ENCODE measurements at places on chromosomes 13 and 19. TPM values are rescaled to one million over a fixed set of nuclear protein-coding genes. Genes with fewer than 3 reads are reported as not detected.

DZIP1 gene
- total RNA-seq, result 7.1 TPM

DNA sequence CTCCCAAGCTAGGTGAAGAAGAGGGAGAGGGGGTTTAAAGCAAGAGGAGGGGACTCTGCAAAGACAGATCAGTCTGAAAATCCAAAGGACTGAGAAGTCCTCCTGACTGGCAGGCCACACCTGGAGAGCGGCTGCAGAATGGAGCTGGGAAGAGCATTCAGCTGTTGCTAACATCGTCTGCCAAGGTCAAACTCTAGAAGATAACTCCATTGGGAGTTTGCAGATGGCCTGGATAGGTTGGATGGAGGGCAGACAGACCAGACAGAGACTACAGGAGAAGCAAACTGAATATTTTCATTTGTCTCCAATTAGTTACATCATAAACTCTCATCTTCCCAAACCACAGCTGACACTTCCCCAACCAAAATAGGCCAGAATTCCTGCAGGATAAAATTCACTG is 19.9 kb upstream of the SHISA2 start:
- DNase-seq, result no peak

- DNase-seq, result no peak
Measured at GRCh38 chr13:44969551-44970484, 19.5 kb downstream of the NUFIP1 start.

DNA sequence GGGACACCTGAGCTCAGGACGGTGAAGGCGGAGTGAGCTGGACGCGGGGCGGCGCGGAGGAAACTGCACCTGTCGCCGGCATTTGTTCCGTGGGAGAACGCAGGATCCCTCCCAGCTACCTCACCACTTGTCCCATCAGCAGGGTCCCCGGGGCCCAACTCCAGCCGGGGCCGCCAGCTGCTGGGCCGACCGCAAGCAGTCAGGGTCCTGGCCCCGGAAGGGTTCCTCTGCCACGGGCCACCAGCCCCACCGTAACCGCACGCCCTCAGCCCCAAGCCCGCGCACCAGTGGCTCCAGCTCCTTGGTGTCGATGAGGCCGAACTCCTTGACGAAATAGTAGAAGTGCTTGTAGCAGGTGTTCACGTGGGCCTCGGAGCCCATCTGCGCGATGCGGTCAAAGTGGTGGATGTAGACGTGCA is 19.6 kb downstream of the MOB3A start:
- DNase-seq, result no peak

DNA sequence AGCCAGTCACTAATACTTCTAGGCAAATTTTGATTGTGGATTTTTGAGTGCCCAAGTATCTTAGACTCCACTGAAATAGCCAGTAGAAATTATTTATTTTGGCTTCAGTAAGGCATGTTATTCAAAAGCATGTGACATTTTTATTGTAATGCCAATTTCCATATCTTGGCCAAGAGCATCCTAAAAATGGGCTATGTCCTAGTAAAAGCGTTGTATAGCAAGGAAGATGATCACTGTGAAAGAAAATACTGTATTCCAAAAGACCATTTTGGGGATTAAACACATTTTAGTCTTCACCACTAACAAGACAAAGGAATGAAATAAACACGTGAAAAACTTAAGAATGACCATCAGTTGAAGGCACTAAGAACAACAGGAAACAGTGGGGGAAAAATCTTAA is 149.1 kb downstream of the NUFIP1 start:
- DNase-seq, result no peak

DNA sequence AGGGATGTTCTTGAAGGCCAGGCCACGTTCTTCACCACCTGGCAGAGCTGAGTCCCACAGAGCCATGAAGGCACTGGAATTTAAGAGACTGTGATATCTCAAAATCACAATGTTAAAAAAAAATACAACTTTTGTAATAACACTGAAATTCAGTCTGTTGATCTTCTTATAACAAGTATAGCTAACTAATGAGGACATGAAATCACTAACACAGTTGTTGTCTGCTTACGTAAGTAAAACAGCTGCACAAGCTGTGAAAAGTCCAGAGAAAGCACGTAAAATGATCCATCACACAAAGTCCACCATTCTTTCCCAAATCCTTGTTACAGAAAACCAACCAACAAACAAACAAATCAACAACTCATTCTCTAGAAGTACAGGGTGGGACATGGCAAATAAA is 32.9 kb downstream of the FLT3 start:
- no peak for DNase-seq

DNA sequence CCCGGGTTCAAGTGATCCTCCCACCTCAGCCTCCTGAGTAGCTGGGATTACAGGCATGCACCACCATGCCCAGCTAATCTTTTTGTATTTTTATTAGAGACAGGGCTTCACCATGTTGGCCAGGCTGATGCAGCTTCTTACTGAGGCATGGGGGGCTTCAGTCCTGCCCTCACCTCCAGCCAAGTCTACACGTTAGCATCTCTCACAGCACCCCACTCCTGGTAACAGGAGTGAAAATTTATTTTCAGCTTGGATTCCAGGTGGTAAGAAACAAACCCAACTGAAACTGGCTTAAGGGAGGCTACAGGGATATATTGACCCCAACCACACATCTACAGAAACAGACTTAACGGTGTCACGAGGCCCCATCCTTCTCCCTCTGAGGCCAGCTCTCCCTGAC is 10.6 kb downstream of the NKPD1 start:
- DNase-seq, result no peak

GRCh38 chr19:1864480-1865171 is 1.2 kb upstream of the KLF16 start:
- peak; percentile 91 for DNase-seq

DNA sequence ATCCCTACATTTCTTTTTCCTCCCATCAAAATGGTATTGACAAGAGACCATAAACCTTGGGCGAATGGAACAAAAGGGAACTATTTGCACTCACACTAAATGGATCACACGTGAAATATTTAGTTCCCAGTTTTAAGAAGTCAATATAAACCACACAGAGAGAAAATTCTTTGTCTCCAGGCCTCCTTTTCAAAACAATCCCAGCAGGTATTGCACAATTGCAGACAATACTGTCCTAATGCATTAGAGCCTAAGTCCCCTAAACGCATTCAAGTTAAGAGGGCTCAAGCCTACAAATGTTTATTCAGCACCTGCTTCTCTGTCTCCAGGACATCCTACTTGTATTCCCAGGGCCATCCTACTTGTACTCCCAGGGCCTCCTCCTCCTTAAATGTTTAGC is 1.3 kb upstream of the B3GLCT start:
- no peak for DNase-seq

- DNase-seq, result no peak
Measured at GRCh38 chr19:51503286-51503817, 1.8 kb upstream of the SIGLEC12 start.

MYO1F gene
- 106 TPM for total RNA-seq

GAS6 gene
- 197 TPM for total RNA-seq

DNA sequence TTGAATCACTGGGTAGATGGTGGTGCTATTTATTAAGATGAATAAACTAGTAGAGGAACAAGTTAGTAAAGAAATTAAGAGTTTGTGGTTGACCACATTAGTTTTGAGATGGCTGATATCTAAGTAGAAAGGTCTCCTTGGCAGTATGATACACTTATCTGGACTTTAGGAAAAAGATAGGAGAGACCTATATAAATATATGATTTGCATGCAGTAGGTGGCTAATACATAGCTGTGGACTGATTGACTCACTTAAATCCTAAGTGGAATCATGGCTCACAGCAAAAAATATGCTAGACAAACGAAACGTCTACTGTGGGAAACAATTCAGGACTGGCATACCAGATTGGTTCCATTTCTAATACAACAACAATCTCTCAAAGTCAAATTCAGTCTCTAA is 92.0 kb downstream of the CAB39L start:
- DNase-seq, result no peak

GRCh38 chr19:56687031-56687430 is 15.5 kb upstream of the ZNF835 start:
- no peak for DNase-seq

- DNase-seq, result no peak
Measured at GRCh38 chr13:31528176-31528575, 211.2 kb upstream of the RXFP2 start.

MYO9B gene
- 137 TPM for total RNA-seq

JUND gene
- 204 TPM for total RNA-seq

- DNase-seq, result no peak
Measured at GRCh38 chr13:74891610-74892009, 590.4 kb downstream of the TBC1D4 start.

DNA sequence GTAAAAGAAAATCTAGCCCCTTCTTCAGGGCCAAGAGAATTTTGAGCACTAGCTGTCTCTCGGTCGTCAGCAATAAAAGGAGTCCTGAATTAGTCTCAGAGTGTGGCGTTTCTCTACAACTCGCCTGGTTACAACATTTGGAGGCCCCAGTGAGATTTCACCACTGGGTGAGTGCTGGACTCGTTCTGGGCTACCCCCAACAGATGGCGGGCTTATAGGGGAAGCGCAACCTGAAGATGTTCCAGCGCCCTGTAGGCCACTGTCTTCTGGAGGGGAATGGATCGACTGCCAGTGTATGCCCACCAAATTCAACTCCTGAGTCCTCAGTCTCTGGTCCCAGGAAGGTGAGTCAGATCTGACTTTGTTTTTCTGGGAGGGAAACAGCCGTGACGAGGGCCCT is 11.7 kb upstream of the ZNF181 start:
- no peak for DNase-seq

- no peak for DNase-seq
Measured at GRCh38 chr19:55070466-55071128, 5.1 kb upstream of the EPS8L1 start.

- no peak for DNase-seq
Measured at GRCh38 chr13:102392481-102393209, 9.2 kb downstream of the FGF14 start.

ZNF555 gene
- total RNA-seq, result 6.9 TPM

- no peak for DNase-seq
Measured at GRCh38 chr13:80334597-80335260, 6.2 kb downstream of the SPRY2 start.

PEPD gene
- 78.4 TPM for total RNA-seq

SLC8A2 gene
- 0.23 TPM for total RNA-seq

GRCh38 chr19:6730153-6730804 is 7.1 kb downstream of the GPR108 start:
- peak; percentile 96 for DNase-seq

DNA sequence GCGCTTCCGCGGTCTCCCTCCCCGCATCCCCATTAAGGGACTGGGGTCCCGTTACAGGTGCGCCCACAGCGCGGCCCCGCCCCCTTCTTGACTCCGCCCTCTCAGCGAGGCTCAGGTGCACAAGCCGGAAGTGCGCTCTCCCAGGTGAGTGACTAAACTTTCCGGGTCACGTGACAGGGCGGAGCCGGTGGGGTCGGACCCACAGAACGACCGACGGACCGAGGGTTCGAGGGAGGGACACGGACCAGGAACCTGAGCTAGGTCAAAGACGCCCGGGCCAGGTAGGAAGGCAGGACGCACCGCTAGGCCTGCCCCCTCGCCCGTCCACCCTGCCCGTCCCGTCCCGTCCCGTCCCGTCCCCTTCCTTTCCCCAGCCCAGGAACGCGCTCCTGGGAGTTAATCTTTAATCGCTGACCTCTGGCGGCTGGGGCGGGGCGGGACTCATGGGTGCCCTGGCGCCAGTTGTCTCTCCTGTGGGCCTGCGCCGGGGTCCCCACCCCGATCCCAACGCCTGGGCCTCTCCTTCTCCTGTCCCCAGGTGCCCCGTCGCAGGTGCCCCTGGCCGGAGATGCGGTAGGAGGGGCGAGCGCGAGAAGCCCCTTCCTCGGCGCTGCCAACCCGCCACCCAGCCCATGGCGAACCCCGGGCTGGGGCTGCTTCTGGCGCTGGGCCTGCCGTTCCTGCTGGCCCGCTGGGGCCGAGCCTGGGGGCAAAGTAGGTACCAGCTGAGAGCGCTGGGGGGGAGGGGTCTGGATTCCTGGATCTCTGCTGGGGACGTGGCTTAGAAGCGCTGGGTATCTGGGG is at the start of gene CRB3:
Gene CRB3 (plus strand): TSS at position 202 of the 804 bp plus-strand sequence. CDS start 431 bp downstream, at position 633.
- peak; percentile 96 for DNase-seq

DNA sequence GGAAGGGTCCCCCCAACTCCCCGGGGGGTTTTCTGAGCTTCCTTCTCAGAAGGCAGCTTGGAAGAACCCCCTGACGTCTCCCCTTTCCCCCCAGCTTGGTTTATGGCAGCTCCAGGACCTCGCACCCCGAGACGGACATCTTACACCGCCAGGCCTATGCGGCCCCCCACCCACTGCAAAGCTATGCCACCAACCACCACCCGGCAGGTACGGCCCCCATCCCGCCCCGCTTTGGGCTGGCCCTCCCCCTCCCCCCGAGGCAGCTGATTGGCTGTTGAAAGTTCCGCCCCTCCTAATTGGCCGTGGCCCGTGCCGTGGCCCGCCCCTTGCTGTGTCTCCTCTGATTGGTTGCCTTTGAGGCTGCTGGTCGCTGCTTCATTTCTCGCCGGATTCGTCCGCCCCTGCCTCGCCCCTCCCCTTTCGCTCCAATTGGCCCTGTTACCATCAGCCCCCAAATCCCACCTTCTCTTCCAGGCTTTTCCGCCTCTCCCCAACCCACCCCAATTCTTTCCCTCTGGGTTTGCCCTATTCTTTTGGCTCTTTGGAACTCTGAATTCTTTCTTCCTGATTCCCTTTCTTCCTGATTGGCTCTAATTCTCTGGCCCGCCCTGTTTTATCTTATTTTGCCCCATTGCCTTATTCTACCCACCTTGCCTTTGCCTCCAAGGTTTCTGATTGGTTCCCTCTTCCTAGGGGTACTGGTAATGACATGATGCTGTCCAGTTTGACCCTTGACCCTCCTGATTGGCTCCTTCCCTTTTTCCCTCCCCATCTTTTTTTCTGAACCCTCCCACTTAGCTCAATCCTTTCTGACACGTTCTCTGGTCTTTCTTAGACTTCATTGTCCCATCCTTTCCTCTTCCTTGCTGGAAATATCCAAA is 2.5 kb downstream of the PRR12 start:
- DNase-seq, result peak; percentile 96

VSIG10L gene
- 2.1 TPM for total RNA-seq

- no peak for DNase-seq
Measured at GRCh38 chr19:10107254-10107653, 1.1 kb downstream of the PPAN start.

GRCh38 chr19:29485293-29485692 is 40.5 kb upstream of the VSTM2B start:
- peak; percentile 36 for DNase-seq

- DNase-seq, result no peak
Measured at GRCh38 chr19:52258426-52258825, 11.0 kb upstream of the ZNF766 start.

GRCh38 chr13:43170506-43170905 is 147.1 kb downstream of the DNAJC15 start:
- DNase-seq, result no peak
